Activated naive CD4-positive, alpha-beta T cell treated with anti-CD3 and anti-CD28 coated beads, Interleukin-2, amount 50 U/mL, for 72 hours (primary cell): ENCODE measurements at places on chromosomes 2 and 18. TPM values are rescaled to one million over a fixed set of nuclear protein-coding genes. Genes with fewer than 3 reads are reported as not detected.
A peak's percentile ranks its signal among the peaks of the same experiment; 100 is the strongest.

- DNase-seq: no peak
Observed at GRCh38 chr2:172462849-172463381, 35.5 kb downstream of the ITGA6 start.

GRCh38 chr2:101736861-101737291 lies 39.4 kb downstream of the MAP4K4 start:
- peak; percentile 47 for DNase-seq

DNA sequence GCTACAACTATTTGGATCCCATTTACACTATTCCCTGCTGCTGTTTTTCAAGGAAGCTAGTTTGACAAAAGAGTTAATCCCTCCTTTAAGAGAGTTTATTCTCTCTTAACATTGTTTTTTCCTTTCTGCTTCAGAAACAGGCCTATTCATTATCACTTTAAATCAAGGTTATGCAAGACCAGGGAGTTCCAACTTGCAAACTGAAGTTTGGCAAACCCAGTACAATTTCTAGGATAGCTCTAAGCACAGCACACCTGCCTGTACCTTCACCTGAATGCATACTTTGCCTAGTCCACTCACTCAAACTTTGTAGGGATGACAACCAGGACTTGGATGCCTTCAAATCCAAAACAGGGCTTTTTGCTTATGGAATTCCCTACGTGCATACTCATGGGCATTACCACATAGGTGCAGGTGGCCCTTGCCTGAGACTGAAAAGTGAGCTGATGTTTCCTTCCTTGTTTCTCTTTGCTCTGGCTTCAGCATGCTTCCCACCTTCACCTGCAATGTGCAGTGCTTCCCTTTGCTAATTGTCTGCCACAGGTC lies 193.8 kb upstream of the MMADHC start:
- DNase-seq: no peak

- DNase-seq: no peak
Observed at GRCh38 chr18:20971886-20972267, 139.7 kb downstream of the ROCK1 start.

GRCh38 chr2:170361090-170361936 lies 183.4 kb downstream of the MYO3B start:
- DNase-seq: no peak

SNORC gene
- total RNA-seq: 3.6 TPM

GRCh38 chr2:207167099-207167923 lies 1.6 kb upstream of the KLF7 start:
- no peak for DNase-seq

ARHGEF33 gene
- 0.19 TPM for total RNA-seq

POTEC gene
- not detected for total RNA-seq

SCN7A gene
- total RNA-seq: not detected

DNA sequence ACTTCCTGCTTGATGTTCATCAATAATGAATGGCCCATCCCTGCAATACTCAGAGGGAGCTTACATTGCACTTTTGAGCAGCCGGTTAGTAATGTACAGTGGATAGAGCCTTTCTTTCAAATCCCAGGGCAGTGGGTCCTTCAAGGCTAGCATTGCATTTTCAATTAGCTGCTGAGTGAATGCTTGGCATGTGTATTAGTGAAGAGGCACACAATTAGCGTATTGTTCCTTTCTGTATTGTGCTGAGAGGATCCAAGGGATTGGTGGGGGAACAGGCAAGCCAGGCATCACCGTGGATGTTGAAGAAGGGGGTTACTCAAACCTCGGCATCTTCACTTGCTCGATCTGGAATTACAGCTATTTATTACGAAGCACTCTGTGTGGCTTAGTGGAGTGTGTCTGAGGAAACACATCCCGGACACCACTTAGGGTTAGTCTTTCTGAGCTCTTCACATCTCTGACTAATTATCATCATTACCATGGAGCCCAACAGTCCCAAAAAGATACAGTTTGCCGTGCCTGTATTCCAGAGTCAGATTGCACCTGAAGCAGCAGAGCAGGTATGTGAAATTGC lies at the start of gene PPP1R1C:
TSS of gene PPP1R1C (plus strand) at position 222 of the 574 bp plus-strand sequence. CDS start at position 480, 258 bp downstream.
- DNase-seq: no peak

GRCh38 chr2:237868631-237869342 lies 9.4 kb downstream of the RAMP1 start:
- no peak for DNase-seq

DNA sequence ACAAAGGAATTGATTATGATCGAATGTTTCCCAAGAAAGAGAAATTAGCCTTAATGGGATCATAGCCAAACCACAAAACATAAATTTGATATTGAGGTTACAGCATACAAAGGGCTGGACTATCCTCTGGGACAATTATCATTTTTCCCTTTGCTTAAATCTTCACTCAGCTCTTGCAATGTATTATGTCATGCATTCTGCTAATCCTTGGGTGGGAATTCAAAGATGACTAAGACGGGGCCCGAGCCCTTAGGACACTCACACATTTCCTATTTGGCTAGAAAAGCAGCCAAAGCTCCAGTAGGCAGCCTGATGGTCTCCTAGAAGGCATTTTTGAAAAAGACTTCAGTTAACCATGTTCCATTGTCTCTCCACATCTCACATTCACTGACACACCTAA lies 17.2 kb upstream of the NMI start:
- no peak for DNase-seq

- DNase-seq: no peak
Observed at GRCh38 chr2:126777620-126777978, 121.1 kb upstream of the TEX51 start.

UGT1A9 gene
- not detected for total RNA-seq

GRCh38 chr18:43662657-43663056 lies 385.4 kb upstream of the SYT4 start:
- DNase-seq: no peak

DNA sequence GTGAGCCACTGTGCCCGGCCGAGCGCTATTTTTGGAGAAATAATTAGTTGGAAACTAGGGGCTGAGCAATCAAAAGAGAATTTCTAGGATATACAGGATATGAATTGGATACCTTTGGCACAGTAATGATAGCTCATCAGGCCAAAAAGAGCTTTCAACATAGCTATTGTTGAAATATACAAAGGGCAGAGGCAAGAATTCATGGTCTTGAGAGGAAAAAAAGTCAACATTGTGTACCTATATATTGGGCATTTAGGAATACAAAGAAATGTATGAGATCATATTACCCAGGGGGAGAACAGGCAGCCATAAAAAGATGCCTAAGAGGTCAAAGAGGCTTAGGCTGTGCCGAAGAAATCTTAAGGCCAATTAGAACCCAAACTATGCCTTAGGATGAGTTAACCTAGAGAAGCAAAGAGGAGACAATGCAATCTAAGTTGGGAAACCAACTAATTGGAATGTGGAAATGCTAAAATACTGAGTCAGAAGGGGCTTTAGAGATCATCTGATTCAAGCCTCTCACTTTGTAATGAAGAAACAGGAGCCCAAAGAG lies 99.0 kb downstream of the RBBP8 start:
- DNase-seq: no peak

CREG2 gene
- total RNA-seq: not detected

DNA sequence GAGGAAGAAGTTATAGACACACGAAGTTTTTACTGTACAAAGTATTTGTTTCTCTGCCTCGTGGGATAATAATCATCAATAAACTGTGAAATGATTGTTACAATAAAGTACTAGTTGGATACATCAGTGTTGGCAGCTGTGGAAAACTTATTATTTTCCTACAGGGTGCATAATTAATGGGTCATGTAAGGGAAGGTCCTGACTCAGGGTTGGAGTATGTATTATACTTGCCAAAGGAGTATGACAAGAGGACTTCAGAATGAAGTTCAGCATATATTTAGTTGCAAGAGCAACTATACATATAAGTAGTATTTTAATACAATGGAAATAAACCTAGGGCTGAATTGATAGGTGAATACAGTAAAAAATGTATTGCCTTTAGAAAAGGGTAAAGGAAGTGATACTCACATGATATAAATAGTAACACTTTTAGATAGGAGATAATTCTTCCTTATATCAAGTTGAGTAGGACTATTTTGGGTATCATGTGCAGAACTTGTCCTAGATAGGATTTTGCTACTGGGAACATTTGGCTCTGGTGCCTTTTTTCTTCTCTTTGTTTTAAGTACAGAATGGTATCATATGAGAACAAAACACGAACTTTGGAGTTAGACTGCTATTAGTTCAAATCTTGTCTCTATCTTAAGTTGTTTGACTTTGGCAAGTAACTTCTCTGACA lies 79.1 kb downstream of the PLCL1 start:
- DNase-seq: no peak

DNA sequence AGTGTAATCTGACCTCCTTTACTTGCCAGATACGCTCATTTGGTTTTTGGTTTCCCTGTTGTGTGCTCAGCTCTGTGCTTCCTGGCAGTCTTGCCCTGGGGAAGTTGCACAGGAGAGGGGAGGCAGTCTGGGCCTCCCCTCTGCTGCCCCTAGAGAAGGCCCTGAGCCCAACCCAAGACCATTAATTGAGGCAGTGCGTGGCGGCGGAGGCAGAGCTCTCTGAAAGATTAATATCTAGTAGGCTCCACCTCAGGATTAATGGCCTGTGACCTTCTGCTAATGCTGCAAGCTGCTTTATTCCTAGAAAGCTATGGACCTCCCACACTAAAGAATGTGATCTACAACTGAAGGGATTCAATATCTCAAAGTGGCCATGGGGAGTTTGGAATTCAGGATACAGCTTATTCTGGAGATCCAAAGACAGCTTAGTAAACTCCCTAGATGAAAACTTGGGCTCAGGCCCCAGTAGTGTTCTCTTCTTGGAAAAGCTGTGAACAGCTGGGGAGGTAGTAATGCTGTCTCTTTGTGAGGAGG lies 41.4 kb upstream of the MAPRE2 start:
- no peak for DNase-seq

- no peak for DNase-seq
Observed at GRCh38 chr2:167345559-167345958, 457.3 kb downstream of the XIRP2 start.

POTEE gene
- total RNA-seq: 0.66 TPM

LYG1 gene
- total RNA-seq: 1.1 TPM

DNA sequence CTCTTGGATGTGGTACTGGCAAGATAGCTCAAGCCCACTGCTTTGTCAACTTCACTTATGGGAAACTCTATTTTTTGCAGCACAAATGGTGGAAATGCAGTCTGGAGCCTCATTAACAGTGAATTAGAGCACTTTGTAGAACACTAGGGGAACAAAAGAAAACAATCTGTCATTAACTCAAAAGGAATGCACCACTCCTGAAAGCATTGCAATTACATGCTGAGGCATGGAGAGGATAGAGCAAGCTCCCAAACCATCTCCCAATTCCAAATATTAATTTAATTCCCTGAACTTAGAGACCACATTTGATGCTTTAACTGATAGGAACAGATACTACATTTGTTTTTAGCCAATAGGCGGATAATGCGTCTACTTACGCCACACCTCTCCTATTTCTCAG lies 32.8 kb upstream of the TANC1 start:
- DNase-seq: no peak

- no peak for DNase-seq
Observed at GRCh38 chr2:238955648-238956531, 108.0 kb downstream of the TWIST2 start.

DNA sequence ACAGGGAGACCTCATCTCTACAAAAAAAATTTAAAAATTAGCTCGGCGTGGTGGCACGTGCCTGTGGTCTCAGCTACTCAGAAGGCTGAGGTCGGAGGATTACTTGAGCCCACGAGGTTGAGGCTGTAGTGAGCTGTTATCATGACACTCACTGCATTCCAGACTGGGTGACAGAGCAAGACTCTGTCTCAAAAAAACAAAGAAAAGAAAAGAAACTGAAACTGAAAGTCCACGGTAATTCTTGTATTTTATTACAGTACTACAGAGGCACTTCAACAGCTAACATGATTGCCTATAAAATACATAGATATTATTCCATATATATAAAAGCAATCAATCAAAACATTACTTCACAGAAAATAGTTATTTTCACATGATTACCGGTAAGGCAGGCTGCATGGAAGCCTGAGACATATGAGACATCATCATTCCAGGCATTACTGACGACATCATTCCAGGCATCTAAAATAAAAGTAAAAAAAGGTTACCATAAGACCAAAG lies 23.1 kb downstream of the PRPF40A start:
- no peak for DNase-seq

- DNase-seq: no peak
Observed at GRCh38 chr2:64655873-64656272, 2.2 kb upstream of the SERTAD2 start.

FOXI3 gene
- total RNA-seq: not detected

- DNase-seq: no peak
Observed at GRCh38 chr2:239058766-239059165, 210.9 kb downstream of the TWIST2 start.

ZBTB7C gene
- not detected for total RNA-seq

GRCh38 chr2:120005834-120006521 lies 6.9 kb upstream of the EPB41L5 start:
- no peak for DNase-seq

DNA sequence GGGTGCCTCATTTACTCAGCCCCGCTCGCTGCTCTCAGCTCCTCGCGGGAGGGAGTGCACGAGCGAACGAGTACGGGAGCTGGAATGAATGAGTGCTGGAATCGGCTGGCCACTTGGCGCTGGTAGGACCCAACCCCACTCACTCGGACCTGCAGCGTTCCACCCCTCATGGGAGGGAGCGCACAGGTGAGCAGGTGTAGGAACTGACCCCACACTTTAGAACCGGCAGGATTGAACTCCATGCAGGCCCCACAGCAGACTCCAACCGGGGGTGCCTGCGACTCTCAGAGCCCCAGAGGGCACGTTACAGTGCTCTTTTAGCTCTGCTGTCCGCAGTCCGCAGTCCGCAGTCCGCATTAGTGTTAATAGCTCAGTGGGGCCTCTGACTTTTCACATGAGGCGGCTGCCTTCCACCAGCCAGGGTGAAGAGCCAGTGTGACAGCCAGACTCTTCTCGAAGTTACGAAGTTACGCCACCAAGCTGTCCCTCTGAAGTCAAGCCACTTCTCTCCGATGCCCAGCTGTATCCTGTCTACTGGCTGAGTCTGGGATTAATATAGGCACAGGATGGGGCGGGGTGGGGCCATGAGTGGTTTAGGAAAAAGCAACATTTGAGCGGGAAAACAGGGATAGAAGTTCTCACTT lies 102.7 kb upstream of the ARHGAP15 start:
- no peak for DNase-seq

MC5R gene
- not detected for total RNA-seq

DNA sequence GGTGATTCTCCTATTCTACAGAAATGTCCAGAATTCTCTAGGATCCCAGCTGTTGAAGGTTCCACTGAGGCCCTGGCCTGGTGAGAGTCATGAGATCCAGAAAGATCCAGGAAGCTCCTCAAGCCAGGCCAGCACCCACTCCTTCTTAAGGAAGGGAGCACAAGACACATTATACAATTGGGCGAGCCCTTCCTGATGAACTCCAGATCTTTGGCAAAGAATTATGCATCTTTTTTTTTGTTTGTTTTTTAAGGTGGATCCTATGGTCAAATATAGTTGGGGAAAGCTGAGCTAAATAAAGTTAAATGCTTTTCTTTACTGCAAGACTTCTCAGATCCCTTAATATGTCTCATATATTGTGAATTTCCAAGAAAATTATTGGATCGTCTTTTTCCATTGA lies 37.0 kb upstream of the LOXHD1 start:
- DNase-seq: no peak

HTRA2 gene
- total RNA-seq: 57.5 TPM

- no peak for DNase-seq
Observed at GRCh38 chr2:50026236-50026635, 871.9 kb upstream of the FSHR start.

- DNase-seq: no peak
Observed at GRCh38 chr18:77772177-77772576, 522.5 kb downstream of the GALR1 start.

NPPC gene
- 0.41 TPM for total RNA-seq

- DNase-seq: no peak
Observed at GRCh38 chr2:42786561-42787345, 5.6 kb downstream of the HAAO start.

ARHGEF4 gene
- total RNA-seq: 0.80 TPM

CAPN13 gene
- total RNA-seq: not detected

ANTXR1 gene
- not detected for total RNA-seq
